Chondrocyte (in vitro differentiated cells): ENCODE measurements at places on chromosomes 2 and 18. TPM values are rescaled to one million over a fixed set of nuclear protein-coding genes. Genes with fewer than 3 reads are reported as not detected.

GRCh38 chr2:217610401-217610814 is 392.4 kb downstream of the TNS1 start:
- no peaks in the 10 kb centered on the region for H3K36me3 ChIP-seq
- no peak overlapping the region for H3K4me3 ChIP-seq
- no peaks in the 10 kb centered on the region for H3K27me3 ChIP-seq
- H3K27ac ChIP-seq = no peak overlapping the region
- no peak for DNase-seq

DNA sequence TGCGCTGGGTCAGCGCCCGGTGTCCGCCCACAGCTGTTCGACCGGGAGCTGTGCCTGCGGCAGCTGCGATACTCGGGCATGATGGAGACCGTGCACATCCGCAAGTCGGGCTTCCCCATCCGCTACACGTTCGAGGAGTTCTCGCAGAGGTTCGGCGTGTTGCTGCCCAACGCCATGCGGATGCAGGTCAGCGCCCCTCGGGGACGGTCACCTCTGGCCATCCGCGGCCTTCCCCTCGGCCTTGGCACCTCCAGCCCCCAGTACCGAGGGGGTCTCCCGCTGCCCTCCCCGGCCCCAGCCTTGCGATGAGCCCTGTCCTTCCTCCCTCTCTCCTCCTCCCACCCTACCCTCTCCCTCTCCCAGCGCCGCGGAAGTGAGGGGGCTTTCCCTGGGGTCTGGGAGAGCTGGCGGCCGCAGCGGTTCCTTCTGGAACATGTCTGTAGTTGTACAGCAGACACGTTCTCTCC is 53.2 kb upstream of the GPR17 start:
- no peak overlapping the region for H3K27ac ChIP-seq
- DNase-seq = peak; percentile 91
- peaks cover 2% of the 10 kb centered on the region for H3K4me1 ChIP-seq
- no peaks in the 10 kb centered on the region for H3K27me3 ChIP-seq
- peaks cover 4% of the 10 kb centered on the region for H3K36me3 ChIP-seq
- H3K4me3 ChIP-seq = no peak overlapping the region

ARMC9 gene
- 71.6 to 188 TPM (median 187 TPM) in 3 replicates for total RNA-seq

GRCh38 chr2:210715560-210716082 is 159.2 kb downstream of the CPS1 start:
- peaks cover 14% of the 10 kb centered on the region for H3K27me3 ChIP-seq
- H3K27ac ChIP-seq = no peak overlapping the region
- no peak overlapping the region for H3K4me3 ChIP-seq
- H3K4me1 ChIP-seq = no peaks in the 10 kb centered on the region
- H3K36me3 ChIP-seq = no peaks in the 10 kb centered on the region
- no peak for DNase-seq

DNA sequence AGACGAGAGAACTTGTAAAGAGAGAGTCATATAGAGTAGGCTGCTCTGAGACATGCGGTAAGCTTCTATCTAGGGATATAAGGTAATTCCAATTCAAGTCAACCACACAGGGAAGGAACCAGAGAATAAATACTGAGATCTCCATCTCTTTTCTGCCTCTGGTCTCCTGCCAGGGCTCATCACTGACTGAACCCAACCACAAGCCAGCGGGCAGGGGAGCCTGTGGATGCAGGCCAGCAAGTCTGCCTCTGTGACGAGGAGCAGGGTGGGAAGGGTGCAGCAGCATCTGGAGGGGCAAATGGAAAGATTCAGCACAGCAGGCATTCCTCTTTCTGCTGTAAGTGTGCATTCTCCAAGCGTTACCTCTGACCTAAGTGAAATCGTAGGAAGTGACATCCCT is 82.2 kb downstream of the ICOS start:
- H3K27me3 ChIP-seq = peaks cover 2% of the 10 kb centered on the region
- H3K4me1 ChIP-seq = peaks cover 26% of the 10 kb centered on the region
- H3K27ac ChIP-seq = no peak overlapping the region
- H3K4me3 ChIP-seq = no peak overlapping the region
- no peak for DNase-seq

STK39 gene
- total RNA-seq = 31.9 to 34.8 TPM (median 34.3 TPM) in 3 replicates

GRCh38 chr2:3981446-3981987 is 278.1 kb downstream of the DCDC2C start:
- DNase-seq = no peak
- peaks cover 2% of the 10 kb centered on the region for H3K36me3 ChIP-seq
- no peak overlapping the region for H3K27ac ChIP-seq
- no peak overlapping the region for H3K4me3 ChIP-seq
- no peaks in the 10 kb centered on the region for H3K27me3 ChIP-seq

GRCh38 chr2:160715428-160715827 is 221.8 kb upstream of the RBMS1 start:
- peaks cover 6% of the 10 kb centered on the region for H3K4me1 ChIP-seq
- H3K36me3 ChIP-seq = no peaks in the 10 kb centered on the region
- H3K27ac ChIP-seq = no peak overlapping the region
- no peaks in the 10 kb centered on the region for H3K27me3 ChIP-seq

GRCh38 chr2:132953771-132954170 is 283.8 kb upstream of the LYPD1 start:
- no peak for DNase-seq
- no peaks in the 10 kb centered on the region for H3K36me3 ChIP-seq
- no peaks in the 10 kb centered on the region for H3K27me3 ChIP-seq
- H3K27ac ChIP-seq = no peak overlapping the region
- no peak overlapping the region for H3K4me3 ChIP-seq
- no peaks in the 10 kb centered on the region for H3K4me1 ChIP-seq

- H3K27ac ChIP-seq = no peak overlapping the region
- H3K4me3 ChIP-seq = no peak overlapping the region
- DNase-seq = no peak
- no peaks in the 10 kb centered on the region for H3K27me3 ChIP-seq
- no peaks in the 10 kb centered on the region for H3K4me1 ChIP-seq
Observed at GRCh38 chr18:52391810-52392559, 52.0 kb downstream of the DCC start.

- peaks cover 67% of the 10 kb centered on the region for H3K4me1 ChIP-seq
- no peak overlapping the region for H3K4me3 ChIP-seq
- no peak for DNase-seq
Observed at GRCh38 chr2:20988905-20989304, 55.0 kb downstream of the APOB start.

DNA sequence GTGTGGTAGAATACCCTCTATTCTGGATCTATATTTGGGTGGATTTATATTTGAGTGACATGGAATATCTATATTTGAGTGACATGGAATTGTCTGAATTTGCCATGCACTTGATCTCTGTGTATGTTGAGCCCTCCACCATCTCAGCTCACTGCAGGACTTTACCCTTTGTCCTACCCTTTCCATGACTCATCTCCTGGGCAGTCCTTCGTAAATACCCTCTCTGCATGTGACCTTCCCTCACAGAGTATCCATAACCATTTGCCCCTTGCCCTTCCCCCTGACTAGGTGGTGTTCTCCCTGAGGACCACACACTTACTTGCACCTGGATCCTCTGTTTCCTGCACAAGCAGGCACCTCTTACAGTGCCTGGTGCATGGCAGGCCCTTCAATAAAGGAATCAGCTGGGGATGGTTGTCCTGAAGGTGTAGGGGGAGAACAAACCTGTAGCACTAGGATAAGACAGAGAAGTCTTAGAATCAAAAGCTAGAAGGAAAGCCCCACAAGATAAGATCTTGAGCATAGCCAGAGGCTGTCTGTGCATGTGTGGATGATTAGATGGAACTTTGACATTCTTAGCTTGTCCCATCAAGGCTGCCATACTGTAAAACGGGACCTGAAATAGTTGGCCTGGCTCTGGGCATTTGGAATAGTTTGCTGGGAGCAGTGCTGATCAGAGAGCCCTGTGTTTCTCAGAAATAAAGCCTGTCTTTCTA is 230.4 kb downstream of the FHOD3 start:
- H3K4me3 ChIP-seq = no peak overlapping the region
- H3K36me3 ChIP-seq = peaks cover 2% of the 10 kb centered on the region
- H3K27me3 ChIP-seq = no peaks in the 10 kb centered on the region
- no peak overlapping the region for H3K27ac ChIP-seq
- no peaks in the 10 kb centered on the region for H3K4me1 ChIP-seq

- no peak overlapping the region for H3K27ac ChIP-seq
- H3K27me3 ChIP-seq = no peaks in the 10 kb centered on the region
- no peaks in the 10 kb centered on the region for H3K36me3 ChIP-seq
Observed at GRCh38 chr2:14536976-14537375, 95.5 kb upstream of the LRATD1 start.

DNA sequence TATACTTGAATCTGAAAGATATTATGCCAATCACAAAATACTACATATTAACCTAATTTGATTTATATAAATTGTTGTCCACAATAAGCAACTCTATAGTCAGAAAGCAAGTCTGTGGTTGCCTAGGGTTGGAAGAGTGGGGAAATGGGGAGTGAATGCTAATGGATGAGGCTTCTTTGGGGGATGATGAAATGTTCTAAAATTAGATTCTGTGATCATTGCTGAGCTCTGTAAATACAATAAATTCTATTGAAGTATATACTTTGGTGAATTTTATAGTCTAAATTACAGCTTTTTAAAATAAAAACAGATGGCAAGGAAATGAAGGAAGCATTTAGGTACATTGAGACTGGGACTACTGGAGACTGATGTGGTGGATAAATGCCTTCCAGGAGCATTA is 275.5 kb downstream of the MBD2 start:
- no peaks in the 10 kb centered on the region for H3K4me1 ChIP-seq
- H3K36me3 ChIP-seq = no peaks in the 10 kb centered on the region
- DNase-seq = no peak
- H3K27me3 ChIP-seq = peaks cover 4% of the 10 kb centered on the region

RAPGEF4 gene
- total RNA-seq = 0.54 to 2.3 TPM (median 0.57 TPM) in 3 replicates

DNA sequence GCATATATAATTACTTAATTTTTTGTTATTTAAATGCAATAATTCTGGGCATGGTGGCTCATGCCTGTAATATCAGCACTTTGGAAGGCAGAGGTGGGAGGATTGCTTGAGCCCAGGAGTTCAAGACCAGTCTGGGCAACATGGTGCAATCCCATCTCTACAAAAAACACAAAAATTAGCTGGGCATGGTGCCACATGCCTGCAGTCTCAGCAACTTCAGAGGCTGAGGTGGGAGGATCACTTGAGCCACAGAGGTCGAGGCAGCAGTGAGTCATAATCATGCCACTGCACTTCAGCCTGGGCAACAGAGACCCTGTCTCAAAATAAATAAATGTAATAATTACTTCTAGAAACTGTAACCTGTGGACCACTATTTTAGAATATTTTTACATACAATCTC is 21.5 kb upstream of the TMEM87B start:
- no peak overlapping the region for H3K4me3 ChIP-seq
- H3K27ac ChIP-seq = peak overlapping the region; percentile 77
- peaks cover 29% of the 10 kb centered on the region for H3K4me1 ChIP-seq
- DNase-seq = no peak
- no peaks in the 10 kb centered on the region for H3K27me3 ChIP-seq

ECEL1 gene
- total RNA-seq = 0.12 to 0.53 TPM in 2 of 3 replicates, not detected in the other

GRCh38 chr2:188256420-188256819 is 35.3 kb upstream of the GULP1 start:
- no peaks in the 10 kb centered on the region for H3K4me1 ChIP-seq
- DNase-seq = no peak
- H3K36me3 ChIP-seq = peaks cover 6% of the 10 kb centered on the region
- H3K27me3 ChIP-seq = no peaks in the 10 kb centered on the region
- no peak overlapping the region for H3K4me3 ChIP-seq
- no peak overlapping the region for H3K27ac ChIP-seq

ATP6V1C2 gene
- total RNA-seq = not detected in 3 replicates

DNA sequence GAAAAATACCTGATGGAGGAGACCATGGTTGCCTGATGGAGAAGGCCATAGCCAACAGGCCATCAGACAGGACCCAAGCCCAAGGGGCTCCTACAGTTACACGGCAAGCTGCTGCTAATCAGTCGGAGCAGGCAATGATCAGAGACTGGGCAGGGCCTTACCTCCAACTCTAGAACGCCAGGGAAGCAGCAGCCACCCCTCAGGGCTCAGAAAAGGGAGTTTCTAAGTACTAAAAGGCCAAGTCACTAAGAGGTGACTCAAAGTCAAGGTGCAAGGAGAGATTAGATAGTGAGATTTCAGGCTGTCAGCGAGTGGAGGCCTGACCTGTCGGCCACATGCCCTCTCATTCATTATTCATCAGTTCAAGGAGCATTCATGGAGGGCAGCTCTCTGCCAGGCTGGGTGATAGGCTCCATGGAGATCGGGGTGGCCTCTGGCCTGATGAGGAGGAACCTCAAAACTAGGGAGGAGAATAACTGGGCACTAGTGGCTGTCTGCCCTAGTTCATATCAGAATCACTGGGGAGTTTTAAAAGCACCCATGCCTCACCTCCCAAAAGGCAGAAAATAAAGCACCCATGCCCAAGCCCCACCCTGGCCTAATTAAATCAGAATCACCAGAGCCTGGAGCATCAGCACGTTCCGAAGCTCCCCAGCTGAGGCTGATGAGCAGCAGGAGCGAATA is 3.6 kb downstream of the VIL1 start:
- H3K27ac ChIP-seq = no peak overlapping the region
- no peaks in the 10 kb centered on the region for H3K4me1 ChIP-seq
- H3K4me3 ChIP-seq = no peak overlapping the region
- H3K36me3 ChIP-seq = no peaks in the 10 kb centered on the region

DNA sequence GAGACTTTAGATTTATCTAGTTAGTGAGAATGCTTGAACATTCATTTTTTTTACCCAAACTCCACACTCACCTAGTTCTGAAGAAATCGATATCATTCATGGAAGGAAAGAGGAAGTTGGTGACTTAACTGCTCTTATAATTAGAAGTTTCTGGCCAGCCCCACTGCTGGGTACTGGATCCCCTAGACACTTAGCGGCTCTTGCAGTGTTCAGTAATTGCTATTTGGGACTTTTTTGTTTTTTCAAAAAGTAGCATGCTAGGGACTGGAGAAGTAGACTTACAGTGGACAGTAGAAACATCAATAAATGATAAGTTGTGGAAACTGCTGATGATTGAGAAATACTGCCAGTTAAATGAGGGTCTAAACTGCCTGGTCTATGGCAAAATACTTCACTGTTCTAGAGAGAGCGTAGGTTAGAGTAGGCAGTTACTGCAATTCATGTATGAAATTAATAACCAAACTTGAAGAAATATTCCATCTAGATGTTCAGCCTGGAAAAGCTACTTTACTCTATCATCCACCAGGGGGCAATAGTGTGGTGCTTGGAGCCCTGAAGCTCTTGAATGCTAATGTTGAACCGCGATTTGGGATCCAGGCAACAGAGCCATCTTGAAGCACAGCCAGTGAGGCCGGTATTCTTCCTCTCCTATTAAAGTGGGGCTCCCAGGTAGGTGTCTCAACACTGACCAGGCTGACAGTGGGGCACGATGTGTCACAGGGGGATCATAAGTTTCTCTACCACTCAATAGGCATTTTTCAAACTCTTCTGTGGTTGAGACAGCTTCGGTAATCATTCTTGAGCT is 146.1 kb upstream of the SESTD1 start:
- H3K27ac ChIP-seq = no peak overlapping the region
- no peaks in the 10 kb centered on the region for H3K36me3 ChIP-seq
- H3K4me1 ChIP-seq = peaks cover 4% of the 10 kb centered on the region

FECH gene
- total RNA-seq = 24.6 to 33.9 TPM (median 25.9 TPM) in 3 replicates

SERPINB11 gene
- total RNA-seq = not detected in 3 replicates

- H3K4me3 ChIP-seq = peak within 1 kb of the TSS; percentile 74
- peaks cover 21% of the 10 kb centered on the region for H3K4me1 ChIP-seq
- no peaks in the 10 kb centered on the region for H3K36me3 ChIP-seq
- DNase-seq = no peak
- H3K27me3 ChIP-seq = no peaks in the 10 kb centered on the region
- peak within 1 kb of the TSS; percentile 89 for H3K27ac ChIP-seq
Observed at GRCh38 chr2:20012282-20013125, at the start of gene MATN3. TSS of gene MATN3 (minus strand) at chr2:20012668. CDS start at chr2:20012631, 37 bp downstream.

SCYGR4 gene
- total RNA-seq = not detected in 3 replicates
